ENCODE measurements at places on chromosomes 3 and 15.
A peak's percentile ranks its signal among the peaks of the same experiment; 100 is the strongest.

DNA sequence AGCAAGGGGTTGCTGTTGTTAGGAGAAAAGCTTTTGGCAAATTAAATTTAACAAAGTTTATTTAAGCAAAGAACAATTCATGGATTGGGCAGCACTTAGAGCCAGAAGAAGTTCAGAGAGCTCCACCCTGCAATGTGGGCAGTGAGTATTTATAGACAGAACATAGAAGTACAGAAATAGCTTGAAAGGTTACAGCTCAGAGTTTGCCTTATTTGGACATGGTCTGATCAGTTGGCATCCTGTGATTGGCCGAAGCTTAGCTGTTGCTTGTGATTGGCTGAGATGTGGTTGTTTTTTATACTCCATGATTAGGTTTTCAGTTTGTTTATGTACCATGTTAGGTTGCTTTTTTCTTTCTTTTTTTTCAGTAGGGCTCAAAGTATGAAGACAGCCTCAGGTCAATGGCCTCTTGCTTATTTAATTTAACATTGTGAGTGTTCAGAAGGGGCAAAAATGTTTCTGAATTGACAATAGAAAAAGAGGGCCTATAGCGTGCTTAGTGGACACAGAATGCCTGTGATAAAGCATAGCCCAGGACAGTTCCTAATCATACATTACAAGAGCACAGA, 293.8 kb downstream of the IGSF11 start:
- no peak for DNase-seq

- no peak for DNase-seq
Measured at GRCh38 chr3:149833241-149833640, 20.2 kb downstream of the RNF13 start.

GRCh38 chr3:177478170-177478867, 281.0 kb upstream of the TBL1XR1 start:
- peak; percentile 100 for DNase-seq

DNA sequence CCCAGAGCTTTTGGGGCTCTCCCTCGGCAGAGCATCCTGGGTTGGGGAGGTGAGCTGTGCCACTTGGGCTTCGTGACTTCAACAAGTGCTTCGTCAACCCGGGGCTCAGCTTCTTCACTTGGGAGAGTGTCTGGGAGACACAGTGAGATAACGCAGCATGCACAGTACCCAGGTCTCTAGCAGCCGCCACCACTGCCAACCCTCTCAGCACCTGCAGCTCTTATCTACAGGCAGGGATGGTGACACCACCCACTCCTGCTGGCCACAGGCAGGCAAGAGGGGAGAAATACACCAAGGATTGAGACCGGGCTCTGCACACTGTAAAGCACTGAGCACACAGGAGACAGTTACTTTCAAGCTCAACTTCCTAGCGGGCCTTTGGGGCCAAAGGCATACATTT, 11.6 kb downstream of the TKT start:
- DNase-seq = no peak

- DNase-seq = no peak
Measured at GRCh38 chr15:99137111-99137546, 32.2 kb downstream of the SYNM start.

- no peak for DNase-seq
Measured at GRCh38 chr3:56833022-56833421, 31.3 kb upstream of the ARHGEF3 start.

DNA sequence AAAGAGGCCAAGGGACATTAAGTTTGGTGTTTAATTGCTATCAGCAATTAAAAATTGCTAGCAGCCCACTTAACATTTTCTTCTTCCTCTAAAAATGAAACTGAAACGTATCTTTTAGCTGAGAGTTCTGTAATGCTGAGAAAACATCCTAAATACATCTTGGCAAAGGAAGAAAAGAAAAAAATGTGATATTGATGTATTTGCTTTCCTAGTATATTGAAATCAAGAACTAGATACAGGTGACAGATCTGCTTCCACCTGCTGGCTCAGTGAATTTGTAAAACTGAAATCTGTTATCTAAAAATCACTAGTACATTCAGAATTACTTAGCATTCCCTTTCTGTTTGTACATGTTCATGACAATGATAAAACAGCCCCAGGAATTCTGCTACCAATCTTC, 283.2 kb downstream of the ZBTB20 start:
- no peak for DNase-seq

GRCh38 chr3:30282154-30282696, 324.2 kb upstream of the TGFBR2 start:
- DNase-seq = peak; percentile 96

- no peak for DNase-seq
Measured at GRCh38 chr15:61762676-61763075, 297.6 kb downstream of the VPS13C start.

GRCh38 chr15:41983221-41983620, 10.9 kb upstream of the EHD4 start:
- DNase-seq = no peak

DNA sequence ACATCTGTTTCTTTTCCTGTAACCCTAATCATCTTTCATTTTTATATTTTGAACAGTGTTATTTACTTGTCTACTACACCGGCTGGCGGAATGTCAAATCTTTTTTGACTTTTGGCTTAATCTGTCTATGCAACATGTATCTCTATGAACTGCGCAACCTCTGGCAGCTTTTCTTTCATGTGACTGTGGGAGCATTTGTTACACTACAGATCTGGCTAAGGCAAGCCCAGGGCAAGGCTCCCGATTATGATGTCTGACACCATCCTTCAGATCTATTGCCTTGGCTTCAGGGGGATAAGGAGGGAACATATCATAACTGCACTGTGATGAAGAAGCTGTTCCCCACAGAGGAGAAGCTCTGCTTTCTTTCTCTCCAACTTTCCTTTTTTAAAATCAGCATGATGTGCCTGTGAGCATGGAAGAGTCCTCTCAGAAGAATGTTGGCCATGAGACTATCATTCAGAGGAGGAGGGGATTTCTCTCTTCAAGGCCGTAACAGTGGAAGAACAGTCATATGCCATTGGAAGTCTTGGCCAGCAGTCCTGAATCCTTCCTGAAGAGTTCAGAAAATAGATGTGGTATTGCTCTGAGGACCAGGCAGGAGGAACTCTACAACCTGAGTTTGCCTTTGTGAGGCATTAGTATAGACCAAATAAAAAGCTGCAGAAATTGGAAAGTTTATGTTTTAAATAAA, 69.9 kb downstream of the SEC22A start:
- no peak for DNase-seq

DNA sequence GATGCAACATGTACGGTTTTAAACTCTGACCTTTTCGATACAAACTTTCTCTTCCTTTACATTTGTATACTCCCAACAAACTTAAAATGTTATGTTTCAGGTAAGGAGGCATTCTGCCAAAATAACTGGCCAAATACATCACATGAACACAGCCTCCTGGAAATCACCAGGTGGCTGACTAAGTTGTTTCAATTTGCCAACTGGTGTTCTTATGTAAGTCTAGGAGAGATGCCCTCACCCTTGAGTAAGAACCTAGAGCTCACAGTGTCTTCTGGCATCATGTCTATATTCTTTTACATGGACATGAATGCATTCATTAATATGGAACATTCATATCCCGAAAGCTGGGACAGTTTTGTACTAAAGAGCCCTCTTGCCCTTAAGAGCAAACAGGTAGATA, 341.1 kb upstream of the NR2F2 start:
- DNase-seq = no peak

DNA sequence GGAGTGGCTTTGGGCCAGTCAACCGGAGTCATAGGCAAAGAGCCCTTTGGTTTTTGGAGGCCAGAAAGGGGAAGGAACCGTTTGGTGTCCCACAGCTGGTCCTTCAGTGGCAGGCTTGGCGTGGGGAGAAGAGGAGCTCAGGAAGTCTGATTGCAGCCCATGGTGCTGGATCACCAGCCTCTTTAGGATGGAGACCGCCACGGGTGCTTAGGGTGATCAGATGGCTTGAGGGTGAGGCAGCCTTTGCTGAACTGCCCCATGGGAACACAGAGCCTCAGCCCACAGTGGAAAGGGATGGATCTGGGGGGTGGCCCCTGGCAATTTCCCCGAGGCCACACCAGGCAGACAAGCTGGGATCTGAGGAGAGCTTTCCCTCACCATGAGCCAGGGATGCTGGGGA, 38.6 kb upstream of the TOPBP1 start:
- no peak for DNase-seq

DNA sequence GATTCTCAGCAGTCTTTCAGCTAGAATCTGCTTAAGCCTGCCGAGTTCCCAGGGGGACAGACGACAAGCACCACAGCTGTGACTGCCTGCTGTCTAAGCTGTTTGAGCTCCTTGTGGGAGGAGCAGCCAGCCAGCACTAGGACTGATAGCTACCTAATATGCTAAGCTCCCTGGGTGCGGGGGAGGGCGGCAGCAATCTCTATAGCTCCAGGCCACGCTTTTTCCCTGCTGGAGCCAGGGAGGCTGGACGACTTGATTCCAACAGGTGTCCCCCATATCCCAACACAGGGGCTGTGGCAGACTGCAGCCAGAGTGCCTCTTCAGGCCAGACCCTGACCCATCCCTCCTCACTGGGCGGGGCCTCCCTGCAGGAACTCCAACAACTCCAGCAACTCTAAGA, 134.1 kb upstream of the ARPP21 start:
- no peak for DNase-seq

- peak; percentile 30 for DNase-seq
Measured at GRCh38 chr3:133130168-133130567, 92.0 kb downstream of the TMEM108 start.

- peak; percentile 60 for DNase-seq
Measured at GRCh38 chr3:197151580-197151979, 122.0 kb upstream of the MELTF start.

DNA sequence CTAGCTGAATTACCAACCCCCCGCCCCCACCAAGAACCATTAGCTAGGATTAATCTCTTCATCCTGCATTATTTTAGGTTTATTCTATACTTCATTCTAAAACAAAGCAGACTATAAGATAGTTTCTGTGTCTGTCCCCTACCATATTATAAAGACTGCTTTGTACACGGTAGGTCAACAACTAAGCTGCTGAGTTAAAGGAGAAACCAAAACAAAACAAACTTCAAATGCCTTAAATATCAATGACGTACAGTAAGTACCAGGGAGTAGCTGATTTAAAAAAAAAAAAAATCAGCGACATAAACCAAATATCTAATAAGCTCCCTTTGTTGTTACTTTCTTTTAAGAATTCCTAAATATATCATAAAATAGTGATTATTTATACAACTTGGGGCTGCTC, 7.8 kb upstream of the VGLL4 start:
- peak; percentile 34 for DNase-seq

DNA sequence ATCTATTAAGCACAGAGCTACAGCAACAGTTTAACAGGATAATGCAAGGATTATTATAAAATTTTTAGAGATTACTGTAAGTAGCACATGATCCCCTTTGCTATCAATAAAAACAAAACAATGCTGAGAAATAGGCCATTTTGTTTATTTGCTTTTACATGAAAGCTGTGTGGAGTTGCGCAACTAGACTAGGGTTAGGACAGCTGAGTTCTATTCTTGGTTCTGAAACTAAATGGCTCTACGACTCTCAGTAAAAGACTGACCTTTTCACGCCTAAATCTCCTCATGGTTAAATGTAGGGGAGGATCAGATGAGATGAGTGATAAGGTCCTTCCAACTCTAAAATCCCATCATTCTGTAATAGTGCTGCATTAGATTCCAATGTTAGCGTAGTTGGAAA, 25.0 kb downstream of the KCNMB2 start:
- DNase-seq = no peak

DNA sequence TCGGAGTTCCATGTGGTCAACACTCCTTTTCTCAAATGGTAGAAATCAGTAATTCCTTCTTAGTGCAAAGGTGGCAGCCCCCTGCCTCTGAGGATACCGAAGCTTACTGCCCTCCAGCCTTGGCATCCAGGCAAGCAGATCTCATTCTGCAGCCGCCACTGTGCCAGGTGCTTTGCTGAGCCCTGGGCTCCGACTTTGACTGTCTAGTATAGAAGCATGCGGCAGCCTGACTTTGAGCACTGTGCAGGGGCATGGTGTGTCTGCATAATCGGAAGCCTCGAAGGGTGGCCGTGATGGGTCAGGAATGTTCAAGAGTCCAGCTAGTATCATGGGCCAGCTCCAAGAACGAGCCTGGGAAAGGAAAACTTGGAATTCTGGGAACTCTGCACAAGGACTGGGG, 39.7 kb downstream of the ABTB1 start:
- DNase-seq = no peak

GRCh38 chr3:152672320-152672649, 162.6 kb upstream of the P2RY1 start:
- DNase-seq = no peak

GRCh38 chr15:85727068-85727467, 67.7 kb downstream of the KLHL25 start:
- DNase-seq = peak; percentile 62

DNA sequence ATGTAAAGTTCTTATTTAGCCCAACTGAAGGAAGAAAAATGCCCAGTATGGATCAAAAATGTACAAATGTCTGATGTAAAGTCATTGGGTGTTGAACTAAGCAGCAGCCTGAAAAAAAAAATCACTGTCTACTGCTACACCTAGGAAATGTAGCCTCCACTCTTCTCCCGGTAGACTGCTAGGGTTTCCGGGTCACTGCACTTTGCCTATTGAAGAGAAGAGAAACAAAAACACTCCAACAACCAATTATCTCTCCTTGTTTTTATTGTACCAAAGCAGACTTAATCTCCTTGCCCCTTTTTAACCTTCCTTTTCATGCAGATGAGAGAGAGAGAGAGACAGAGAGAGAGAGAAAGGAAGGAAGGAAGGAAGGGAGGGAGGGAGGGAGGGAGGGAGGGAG, 140.2 kb upstream of the SETMAR start:
- no peak for DNase-seq

GRCh38 chr3:39467394-39468107, at the start of gene MOBP:
TSS of gene MOBP (plus strand) at chr3:39467680. CDS start at chr3:39502070, 34,390 bp downstream.
- no peak for DNase-seq

GRCh38 chr3:178967177-178967532, 104.5 kb downstream of the ZMAT3 start:
- DNase-seq = no peak

DNA sequence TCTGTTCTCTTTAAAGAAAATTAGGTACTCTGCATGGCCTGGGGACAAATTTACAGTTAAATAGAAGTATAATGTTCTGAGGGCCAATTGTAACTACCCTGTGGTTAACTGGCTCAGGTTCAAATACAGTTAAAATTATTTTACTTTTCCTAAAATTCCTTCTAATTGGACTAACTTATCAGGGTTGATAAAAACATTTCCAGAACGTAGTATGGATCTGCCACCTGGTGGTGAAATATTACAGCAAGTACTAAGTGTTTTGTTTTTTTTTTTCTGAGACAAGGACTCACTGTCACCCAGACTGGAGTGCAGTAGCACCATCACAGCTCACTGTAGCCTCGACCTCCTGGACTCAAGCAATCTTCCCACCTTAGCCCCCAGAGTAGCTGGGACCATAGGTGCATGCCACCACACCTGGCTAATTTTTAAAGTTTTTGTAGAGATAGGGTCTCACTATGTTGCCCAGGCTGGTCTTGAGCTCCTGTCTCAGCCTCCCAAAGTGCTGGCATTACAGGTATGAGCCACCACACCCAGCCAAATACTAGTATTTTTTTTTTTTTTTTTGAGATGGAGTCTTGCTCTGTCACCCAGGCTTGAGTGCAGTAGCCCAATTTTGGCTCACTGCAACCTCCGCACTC, 29.2 kb downstream of the NEO1 start:
- peak; percentile 63 for DNase-seq

GRCh38 chr3:50584391-50584790, 15.1 kb downstream of the HEMK1 start:
- no peak for DNase-seq
